ENCODE measurements at places on chromosomes 16 and 17.

GRCh38 chr16:29743827-29744531 is 1.8 kb downstream of the C16orf54 start:
- no peak for DNase-seq

GRCh38 chr16:11597235-11598095 is 10.7 kb upstream of the LITAF start:
- no peak for DNase-seq

GRCh38 chr16:722835-723633 is 2.1 kb downstream of the ANTKMT start:
- no peak for DNase-seq

GRCh38 chr17:48954300-48954755 is 9.7 kb upstream of the SNF8 start:
- no peak for DNase-seq

GRCh38 chr17:27756467-27757371 is 43.6 kb downstream of the NOS2 start:
- peak; percentile 3 for DNase-seq
